ENCODE measurements at places on chromosomes 7 and 10. TPM values are rescaled to one million over a fixed set of nuclear protein-coding genes. Genes with fewer than 3 reads are reported as not detected.

C7orf33 gene
- total RNA-seq = not detected

PITRM1 gene
- total RNA-seq = 73.1 TPM

TET1 gene
- total RNA-seq = 16.4 TPM

BMPR1A gene
- 46.2 TPM for total RNA-seq

SLC26A5 gene
- 0.22 TPM for total RNA-seq

DDX50 gene
- 43.5 TPM for total RNA-seq

TRIM50 gene
- not detected for total RNA-seq

RNF148 gene
- total RNA-seq = 8.1 TPM

PIP gene
- not detected for total RNA-seq

CALY gene
- not detected for total RNA-seq

LRRTM3 gene
- total RNA-seq = not detected

STK32C gene
- 10.4 TPM for total RNA-seq

PHTF2 gene
- 22.4 TPM for total RNA-seq

SLC13A1 gene
- total RNA-seq = not detected

SUV39H2 gene
- total RNA-seq = 3.8 TPM

CPA4 gene
- total RNA-seq = not detected

ACSM6 gene
- total RNA-seq = not detected

RAB18 gene
- total RNA-seq = 49.1 TPM

TEX47 gene
- not detected for total RNA-seq

NUDCD3 gene
- total RNA-seq = 48.7 TPM

ITGB1 gene
- total RNA-seq = 1,994 TPM

CFAP70 gene
- 4.6 TPM for total RNA-seq

SKIDA1 gene
- 1.5 TPM for total RNA-seq

FLNC gene
- 4.8 TPM for total RNA-seq

CALHM1 gene
- not detected for total RNA-seq

AGR3 gene
- total RNA-seq = not detected

ACTL6B gene
- not detected for total RNA-seq

BMPER gene
- total RNA-seq = 4.0 TPM

AGAP6 gene
- total RNA-seq = 11.4 TPM

CLCN1 gene
- total RNA-seq = not detected

DPP6 gene
- not detected for total RNA-seq

MMD2 gene
- not detected for total RNA-seq

AKR1C1 gene
- total RNA-seq = 193 TPM

CXCL12 gene
- 156 TPM for total RNA-seq

SPDYE6 gene
- total RNA-seq = not detected

COL17A1 gene
- not detected for total RNA-seq

STYXL1 gene
- total RNA-seq = 23.1 TPM

TMEM178B gene
- 0.49 TPM for total RNA-seq

GAD2 gene
- not detected for total RNA-seq

GRID1 gene
- 1.0 TPM for total RNA-seq

RBP4 gene
- 1,485 TPM for total RNA-seq

SLC26A3 gene
- not detected for total RNA-seq

TAS2R3 gene
- 2.3 TPM for total RNA-seq
